Activated gamma-delta T cell treated with anti-CD3 and anti-CD28 coated beads, Interleukin-2, amount 50 U/mL, for 16 hours (primary cell): ENCODE measurements at places on chromosomes 4 and X.

- no peak for DNase-seq
These were observed 5.7 kb upstream of the MSANTD1 start for GRCh38 chr4:3243136-3243780.

DNA sequence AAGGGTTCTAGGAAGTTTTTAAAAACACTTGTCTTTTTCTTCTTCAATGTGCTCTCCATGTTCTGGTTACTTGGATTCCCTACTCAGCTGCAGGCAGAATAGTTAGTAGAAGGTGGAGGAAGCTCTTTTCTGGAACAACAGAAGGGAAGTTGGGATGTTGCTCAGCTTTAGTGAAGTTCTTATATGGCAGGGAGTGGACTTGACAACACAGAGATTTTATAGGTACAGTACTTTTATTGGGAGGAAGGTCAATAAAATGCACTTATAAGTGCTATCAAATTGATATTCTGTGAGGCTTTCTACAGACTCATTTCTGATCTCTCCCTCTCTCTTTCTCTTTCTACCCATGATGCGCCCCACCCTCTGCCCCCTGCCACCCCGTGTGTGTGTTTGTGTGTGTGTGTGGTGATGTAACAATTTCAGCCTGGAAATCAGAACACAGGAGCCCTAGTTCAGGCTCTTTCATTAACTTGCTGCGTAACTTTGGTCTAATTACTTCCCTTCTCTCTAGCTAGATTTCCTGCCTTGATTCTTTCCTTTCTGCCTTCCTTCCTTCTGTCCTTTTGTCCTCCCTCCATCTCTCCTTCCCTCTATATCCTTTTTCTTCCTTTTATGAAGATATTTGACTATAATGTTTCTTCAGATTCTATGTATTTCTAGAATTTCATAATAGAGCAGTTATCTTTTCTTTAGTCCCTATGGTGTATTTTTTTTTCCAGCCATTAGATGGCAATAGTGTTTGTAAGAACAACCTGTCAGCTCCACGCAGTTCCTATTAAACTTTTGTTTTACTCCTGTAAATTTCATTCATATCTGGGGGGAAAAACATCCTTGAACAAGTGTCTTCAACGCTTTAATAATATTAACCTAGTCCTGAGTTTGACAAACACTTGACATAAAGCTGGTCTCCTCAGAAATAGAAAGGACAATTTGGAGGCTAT lies 37.1 kb downstream of the HEPH start:
- DNase-seq: no peak

DNA sequence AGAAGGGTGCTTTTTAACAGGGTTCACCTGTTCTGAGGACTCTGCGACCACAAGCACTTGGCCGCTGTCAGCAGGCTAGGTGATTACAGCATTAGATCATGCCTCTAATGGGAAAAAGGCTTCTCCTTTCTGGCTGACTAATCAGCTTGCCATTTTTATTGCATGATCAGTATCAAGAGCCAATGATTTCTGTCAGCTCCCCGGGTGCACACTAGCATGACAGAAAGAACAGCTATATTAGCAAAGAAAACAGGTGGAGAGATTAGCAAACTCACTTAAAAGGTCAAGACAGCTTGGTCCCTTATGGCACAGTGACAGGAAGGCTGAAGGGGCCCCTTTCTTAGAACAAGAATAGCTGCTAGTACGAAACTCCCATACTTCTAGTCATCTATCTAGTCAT lies 170.0 kb downstream of the SMIM20 start:
- no peak for DNase-seq

- DNase-seq: no peak
These were observed 844.6 kb upstream of the FRG1 start for GRCh38 chr4:189096108-189096507.

DNA sequence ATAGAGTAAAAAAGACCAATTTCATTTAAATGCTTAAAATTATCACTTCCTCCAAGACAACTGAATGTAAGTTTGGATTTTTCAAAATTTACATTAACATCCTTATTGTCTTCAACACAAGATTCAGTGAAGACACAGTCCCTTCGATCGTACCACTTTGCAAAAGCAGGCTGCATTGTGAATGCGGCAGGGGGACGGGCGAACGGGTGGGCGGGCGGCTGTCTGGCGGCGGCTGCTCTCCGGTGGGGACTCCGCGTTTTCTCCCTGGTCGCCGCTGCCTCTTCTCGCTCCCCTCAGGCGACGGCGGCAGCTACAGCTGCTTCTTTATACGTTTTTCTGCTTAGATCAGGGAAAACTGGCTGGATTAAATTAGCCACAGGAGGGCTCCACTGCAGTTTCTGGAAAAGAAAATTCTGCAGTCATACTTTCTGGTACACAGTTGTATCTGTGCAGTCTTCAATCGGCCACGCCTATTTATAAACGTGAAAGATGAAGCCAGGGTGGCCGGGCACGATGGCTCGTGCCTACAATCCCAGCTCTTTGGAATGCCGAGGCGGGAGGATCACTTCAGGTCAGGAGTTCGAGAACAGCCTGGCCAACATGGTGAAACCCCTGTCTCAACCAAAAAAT lies 33.9 kb upstream of the HPF1 start:
- no peak for DNase-seq

DNA sequence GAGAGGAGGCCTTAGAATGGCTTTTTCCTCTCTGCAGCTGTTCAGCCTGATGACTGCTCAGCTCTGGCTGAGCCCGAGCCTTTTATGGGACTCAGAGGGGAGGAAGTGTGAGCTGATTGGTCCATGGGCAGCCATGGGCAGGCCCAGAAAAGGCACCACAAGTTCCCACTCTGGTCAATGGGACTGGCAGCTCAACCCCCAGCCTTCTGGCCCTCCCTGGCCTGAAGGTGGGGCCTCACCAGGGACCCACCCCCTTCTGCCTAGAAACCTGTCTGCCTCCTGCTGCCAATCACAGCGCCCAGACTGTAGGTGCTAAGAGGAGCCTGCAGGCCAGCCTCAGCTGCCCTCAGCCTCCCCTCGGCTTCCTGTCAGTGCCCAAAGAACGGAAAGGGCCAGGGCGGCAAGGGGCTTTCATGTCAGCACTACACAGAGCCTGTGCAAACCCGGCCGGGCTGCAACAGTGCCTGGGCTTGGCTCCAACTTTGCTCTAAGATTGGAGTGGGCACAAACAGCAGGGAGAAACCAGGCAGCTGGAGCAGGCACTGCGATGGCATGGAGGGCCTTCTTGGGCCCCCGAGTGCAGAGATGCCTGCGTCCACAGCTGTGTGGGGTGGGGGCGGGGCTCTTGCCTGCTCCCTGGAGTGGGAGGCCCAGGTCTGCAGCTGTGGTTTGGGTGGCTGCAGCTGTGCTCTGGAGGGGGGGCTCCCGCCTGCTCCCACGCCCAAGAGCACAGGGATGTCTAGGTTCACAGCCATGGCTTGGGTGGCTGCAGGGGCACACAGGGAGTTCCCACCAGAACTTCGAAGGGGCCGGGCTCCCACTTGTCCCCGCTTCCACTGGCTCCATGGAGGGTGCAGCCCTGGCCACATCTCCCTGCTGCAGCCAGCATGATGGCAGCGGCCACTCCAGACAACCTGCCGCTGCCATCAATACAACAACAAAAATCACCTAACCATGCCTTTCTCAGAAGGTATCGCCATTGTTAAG lies 92.6 kb downstream of the NXF2 start:
- DNase-seq: no peak

DNA sequence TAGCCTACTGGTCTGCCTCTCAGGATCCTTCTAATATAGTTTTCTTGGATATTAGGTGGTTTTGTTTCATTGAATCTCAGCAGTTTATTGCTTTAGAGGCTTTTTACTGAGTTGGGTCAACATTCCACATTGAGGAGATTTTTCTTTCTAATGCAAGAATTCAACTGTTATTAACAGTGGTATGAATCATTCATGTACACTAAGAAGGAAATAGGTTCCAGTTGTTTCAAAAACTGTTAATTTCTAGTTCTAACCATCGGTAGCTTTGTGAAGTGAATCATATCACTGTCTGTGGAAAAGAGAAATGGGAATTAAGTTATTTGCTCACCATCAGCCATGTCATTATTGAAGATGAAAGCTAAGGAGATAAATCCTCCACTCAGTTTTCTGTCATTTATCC lies 331.5 kb downstream of the RPA4 start:
- no peak for DNase-seq

GRCh38 chrX:26466387-26466786 lies 250.4 kb downstream of the MAGEB5 start:
- DNase-seq: no peak

DNA sequence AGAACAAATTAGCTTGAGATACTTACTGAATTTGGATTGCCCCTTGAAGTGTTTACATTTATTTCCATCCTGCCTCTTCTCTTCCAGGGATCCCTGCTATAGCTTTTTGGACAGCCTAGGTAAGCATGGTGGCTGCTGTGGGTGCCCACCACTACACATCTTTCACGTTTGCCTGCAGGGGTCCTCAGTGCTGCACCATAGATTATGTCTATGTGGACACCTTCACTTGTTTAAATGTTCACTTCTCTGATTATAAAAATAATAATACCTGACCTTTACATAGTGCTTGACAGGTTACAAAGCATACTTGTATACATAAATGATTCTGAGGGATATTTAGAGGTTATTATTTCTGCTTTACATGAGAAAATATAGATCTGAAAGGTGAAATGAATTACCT lies 67.9 kb upstream of the SLC4A4 start:
- no peak for DNase-seq

GRCh38 chr4:152277333-152277732 lies 258.6 kb downstream of the FBXW7 start:
- no peak for DNase-seq

GRCh38 chrX:3244955-3245354 lies 101.5 kb downstream of the MXRA5 start:
- no peak for DNase-seq

DNA sequence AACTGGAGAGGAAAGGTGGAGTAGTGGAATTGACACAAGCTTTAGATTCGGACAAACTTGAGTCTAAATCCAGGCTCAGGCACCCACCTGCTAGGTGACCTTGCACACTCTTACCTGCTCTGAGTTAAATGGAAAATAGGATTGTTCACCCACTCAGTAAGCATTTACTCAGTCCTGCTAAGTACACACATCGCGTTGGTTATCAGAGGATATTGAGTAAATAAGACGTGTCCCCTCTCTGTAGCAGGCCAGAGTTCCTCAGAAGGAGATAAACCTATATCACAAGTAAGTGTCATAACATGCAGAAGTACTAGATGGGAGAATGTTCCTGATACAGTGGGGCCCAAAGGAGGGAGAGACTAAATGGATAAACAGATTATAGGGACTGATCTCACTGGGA lies 117.7 kb downstream of the SMIM20 start:
- DNase-seq: no peak

DNA sequence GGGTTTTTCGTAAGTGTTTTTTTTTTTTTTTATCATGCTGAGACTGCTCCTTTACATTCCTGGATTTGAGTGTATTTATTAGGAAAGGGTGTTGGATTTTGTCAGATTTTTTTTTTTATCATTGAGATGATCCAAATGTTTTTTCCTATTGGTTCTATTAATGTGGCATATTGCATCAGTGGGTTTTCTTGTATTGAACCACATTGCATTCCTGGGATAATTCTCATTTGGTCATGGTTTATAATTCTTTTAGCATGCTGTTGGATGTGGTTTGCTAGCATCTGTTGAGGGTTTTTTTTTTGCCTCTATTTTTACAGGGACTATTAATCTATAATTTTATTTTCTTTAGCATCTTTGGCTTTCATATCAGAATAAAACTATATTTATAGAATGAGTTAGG lies 28.8 kb downstream of the COL4A5 start:
- no peak for DNase-seq

DNA sequence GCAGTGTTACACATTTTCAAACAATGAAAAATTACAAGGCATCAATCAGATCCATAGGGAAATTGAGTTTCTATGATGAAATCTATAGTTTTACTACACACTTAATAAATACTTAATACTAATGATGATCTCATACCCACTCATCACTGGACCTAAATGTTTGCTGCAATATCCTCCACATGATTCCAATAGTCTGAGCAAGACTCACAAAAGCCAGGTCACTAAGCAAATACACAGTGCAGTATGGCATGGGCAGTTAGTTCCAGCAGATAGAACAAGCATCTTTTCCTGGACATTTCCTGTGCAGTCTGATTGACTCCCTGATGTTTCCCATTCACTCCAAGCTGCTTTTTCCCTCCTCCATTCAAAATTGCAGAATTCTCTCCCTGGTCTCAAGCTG lies 109.0 kb upstream of the ATOH1 start:
- DNase-seq: no peak

DNA sequence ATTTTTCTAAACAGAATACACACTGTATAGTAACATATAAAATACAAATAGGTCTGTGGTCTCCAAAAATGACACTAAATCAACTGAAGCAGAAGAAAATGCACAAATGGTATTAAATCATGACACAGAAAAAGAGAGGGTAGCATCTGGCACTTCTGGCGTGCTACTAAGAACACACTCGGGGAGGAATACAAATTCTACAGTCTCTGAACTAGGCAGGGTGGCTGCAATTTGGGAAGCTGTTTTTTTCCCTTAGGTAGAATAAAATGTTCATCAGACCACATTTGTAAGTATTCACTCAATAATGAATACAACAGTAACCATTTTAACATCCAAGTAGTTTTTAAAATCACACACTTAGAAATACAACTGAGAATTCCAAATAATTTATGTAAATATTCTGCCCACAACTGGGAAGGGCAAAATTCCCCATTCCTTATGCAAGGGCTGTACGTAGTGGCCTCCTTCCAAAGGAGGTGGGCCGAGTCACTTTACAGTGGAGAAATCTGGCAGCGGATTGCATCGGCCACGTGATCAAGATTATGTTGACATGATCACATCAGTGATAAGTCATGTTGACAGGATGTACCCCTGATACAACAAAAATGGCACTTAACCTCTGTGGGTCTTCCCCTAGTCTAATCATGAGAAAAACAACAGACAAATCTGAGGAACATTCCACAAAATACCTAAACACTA lies 101.1 kb downstream of the TSPAN5 start:
- no peak for DNase-seq

DNA sequence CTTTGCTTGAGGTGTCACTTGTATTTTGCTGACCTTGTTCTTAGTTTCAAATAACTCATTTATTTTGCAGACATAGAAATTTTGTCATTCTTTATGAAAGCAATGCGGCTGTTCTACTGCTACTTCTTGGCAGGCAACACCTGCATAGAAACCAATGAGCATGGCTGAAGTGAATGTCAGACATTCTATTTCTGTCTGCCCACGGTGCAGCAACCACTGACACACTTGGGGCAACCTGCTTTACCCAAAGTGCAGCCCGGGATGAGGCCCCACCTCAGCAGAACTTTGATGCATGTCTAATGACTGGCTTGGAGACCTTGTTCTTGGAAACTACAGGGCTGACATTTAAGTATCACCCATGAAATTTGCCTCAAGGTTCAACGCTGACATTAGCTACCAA lies 93.6 kb downstream of the RBM47 start:
- DNase-seq: no peak

DNA sequence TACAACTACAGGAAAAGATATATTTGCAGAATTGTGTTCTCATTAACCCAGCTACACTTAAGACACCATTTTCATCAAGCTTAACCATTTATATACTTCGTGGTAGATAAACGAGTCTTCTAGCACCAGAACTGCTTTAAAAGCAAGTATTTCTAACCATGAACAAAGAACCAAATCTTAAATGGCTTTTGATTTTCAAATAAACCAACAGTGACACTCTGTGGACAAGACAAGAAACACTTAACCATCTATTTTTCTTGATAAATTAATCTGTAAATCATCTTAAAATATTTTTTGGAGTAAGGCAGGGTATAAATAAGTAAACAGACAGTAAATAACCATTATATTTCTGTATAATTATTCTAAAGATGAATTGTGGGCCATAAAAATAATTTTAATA lies 10.2 kb downstream of the BEND2 start:
- no peak for DNase-seq
